ENCODE measurements at places on chromosomes 16 and 17. TPM values are rescaled to one million over a fixed set of nuclear protein-coding genes. Genes with fewer than 3 reads are reported as not detected.

GRCh38 chr17:70288540-70289290 lies 119.4 kb downstream of the KCNJ2 start:
- no peak for DNase-seq

The KRT25 gene
- not detected for total RNA-seq

- DNase-seq: peak; percentile 90
Observed at GRCh38 chr17:82153745-82154375, 55.8 kb upstream of the FASN start.

GRCh38 chr17:3557768-3558583 lies at the start of gene TRPV3:
TRPV3 (minus strand) TSS chr17:3557812; CDS start chr17:3554850, 2,962 bp downstream.
- no peak for DNase-seq

DNA sequence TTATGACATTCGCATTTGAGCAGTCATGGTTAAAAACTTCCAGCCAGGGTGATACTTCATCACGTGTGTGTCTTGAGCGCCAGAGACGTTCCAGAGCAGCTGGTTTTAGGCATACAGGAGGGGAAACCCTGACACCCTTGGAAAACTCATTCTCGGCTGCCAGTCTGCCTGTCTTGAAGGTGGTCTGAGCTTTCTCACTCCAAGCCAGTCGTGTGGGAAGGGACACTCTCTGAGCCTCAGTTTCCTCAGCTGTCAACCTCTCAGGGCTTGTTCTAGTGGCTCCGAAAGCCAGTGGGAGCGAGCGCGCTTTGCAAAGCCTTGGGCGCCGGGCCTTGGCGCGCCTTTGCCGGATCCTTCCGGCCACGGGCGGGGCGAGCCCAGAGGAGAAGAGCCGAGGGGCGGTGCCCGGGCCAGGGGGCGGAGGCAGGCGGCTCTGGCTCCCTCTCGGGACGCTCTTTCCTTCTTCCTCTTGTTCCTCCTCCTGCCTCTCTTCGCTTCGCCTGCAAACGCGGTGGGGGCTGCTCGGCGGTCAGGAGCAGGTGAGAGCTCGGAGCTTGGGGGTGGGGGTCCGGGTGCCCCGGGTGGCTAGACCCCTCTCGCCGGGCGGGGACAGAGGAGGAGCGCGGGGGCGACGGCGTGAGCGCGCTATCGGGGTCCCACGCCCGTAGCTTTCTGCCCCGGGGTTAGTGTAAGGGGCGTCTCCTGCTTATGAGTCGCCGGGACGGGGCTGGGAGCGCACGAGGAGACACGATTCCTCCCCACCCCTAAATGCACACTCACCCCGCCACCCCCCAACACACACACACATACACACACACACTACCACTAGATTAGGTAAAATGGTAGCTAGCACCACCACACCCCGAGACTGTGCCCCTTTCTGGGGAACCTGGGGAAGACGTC lies at the start of gene LDAF1:
Gene LDAF1, plus strand, starts transcription at position 467 of the 903 bp plus-strand sequence. CDS start 2,509 bp downstream, outside the sequence.
- peak; percentile 93 for DNase-seq

The WFDC1 gene
- 82.0 TPM for total RNA-seq

DNA sequence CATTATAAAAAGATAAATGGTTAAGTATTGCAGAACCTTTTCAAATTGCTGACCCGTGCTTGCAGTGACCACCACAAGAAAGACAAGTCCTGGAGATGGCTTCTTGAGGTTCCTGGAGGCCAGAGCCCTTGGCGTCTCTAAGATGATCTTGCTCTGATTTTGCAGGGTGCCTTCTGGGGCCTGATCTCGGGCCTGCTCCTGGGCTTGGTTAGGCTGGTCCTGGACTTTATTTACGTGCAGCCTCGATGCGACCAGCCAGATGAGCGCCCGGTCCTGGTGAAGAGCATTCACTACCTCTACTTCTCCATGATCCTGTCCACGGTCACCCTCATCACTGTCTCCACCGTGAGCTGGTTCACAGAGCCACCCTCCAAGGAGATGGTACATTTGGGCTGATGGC lies 63.0 kb downstream of the SLC5A11 start:
- DNase-seq: peak; percentile 30

- no peak for DNase-seq
Observed at GRCh38 chr16:35185366-35186044, 1726.1 kb downstream of the TP53TG3F start.

The IFI35 gene
- total RNA-seq: 45.3 TPM
